Fibroblast of the aortic adventitia (primary cell): ENCODE measurements at places on chromosomes 2 and 18. TPM values are rescaled to one million over a fixed set of nuclear protein-coding genes. Genes with fewer than 3 reads are reported as not detected.
A peak's percentile ranks its signal among the peaks of the same experiment; 100 is the strongest.

DNA sequence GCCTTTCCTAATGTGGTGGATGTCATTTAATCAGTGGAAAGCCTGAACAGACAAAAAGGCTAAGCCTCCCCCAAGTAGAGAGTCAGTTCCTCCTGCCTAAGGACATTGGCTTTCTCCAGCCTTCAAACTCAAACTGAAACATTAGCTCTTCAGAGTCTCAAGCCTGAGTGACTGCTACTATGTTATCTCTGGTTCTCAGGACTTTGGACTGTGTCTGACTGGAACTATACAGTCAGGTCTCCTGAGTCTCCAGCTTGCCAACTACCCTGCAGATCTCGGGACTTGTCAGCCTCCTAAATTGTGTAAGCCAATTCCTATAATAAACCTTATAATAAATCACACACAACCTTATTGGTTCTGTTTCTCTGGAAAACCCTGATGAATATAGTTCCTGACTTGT is 12.6 kb downstream of the HYCC2 start:
- DNase-seq = no peak

AGXT gene
- total RNA-seq = not detected in 2 replicates

COL6A3 gene
- total RNA-seq = 1,372 and 1,478 TPM in 2 replicates

GRCh38 chr2:45438872-45439665 is 172.0 kb downstream of the SRBD1 start:
- DNase-seq = no peak

DNA sequence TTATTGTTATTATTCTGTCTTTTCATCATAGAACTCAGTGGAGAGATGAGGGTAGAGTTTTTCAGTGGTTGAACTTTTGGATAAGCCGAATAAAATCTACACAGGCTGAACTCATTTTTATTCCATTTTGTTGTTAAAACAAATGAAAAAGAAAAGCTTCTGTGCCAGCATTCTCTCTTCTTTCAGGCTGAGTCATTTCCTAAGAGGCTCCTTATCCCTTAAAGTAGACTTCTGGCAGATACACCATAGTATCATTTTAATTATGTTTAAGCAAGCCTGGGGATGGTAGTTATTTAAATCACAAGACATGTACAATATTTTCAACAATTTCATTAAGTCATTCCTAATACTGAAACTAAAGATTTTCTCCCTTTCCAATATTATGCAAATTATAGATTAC is 1364.0 kb upstream of the NRXN1 start:
- peak; percentile 31 for DNase-seq

- peak; percentile 23 for DNase-seq
Observed at GRCh38 chr18:23422751-23423418, 30.2 kb upstream of the RIOK3 start.

PRKAG3 gene
- 0.18 and 0.41 TPM in 2 replicates for total RNA-seq

- no peak for DNase-seq
Observed at GRCh38 chr18:57624988-57625387, 3.4 kb upstream of the NARS1 start.

CCDC141 gene
- 1.8 and 2.7 TPM in 2 replicates for total RNA-seq

CFAP221 gene
- not detected in 2 replicates for total RNA-seq

- no peak for DNase-seq
Observed at GRCh38 chr2:172288603-172289002, 138.8 kb upstream of the ITGA6 start.

KDM3A gene
- total RNA-seq = 28.9 and 52.5 TPM in 2 replicates

ADAM23 gene
- 1.9 and 7.8 TPM in 2 replicates for total RNA-seq

GRCh38 chr2:85303780-85304531 is 23.8 kb downstream of the TGOLN2 start:
- DNase-seq = no peak

GRCh38 chr2:1636791-1637415 is 107.4 kb downstream of the PXDN start:
- no peak for DNase-seq

DNA sequence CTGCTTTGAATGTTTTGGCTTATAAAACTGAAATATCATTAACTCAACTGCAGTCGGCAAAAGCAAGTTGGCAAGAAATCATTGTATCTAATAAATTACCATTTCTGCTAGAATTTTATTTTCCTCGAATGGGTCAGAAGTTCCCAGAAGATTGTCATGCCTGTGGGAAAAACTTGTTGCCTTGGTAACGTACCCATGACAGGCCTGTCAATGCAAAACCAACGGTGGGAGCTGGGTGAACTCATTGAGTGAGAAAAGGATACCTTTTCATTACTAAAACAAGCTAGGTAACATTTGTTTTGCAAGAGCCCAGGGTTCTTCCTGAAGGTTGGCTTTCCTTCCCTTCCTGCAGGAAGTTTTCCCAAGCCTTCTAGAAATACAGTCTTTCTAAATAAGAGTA is 9.5 kb downstream of the PLB1 start:
- no peak for DNase-seq

GRCh38 chr18:13611601-13612195 is 114.7 kb downstream of the FAM210A start:
- DNase-seq = peak; percentile 53

DNA sequence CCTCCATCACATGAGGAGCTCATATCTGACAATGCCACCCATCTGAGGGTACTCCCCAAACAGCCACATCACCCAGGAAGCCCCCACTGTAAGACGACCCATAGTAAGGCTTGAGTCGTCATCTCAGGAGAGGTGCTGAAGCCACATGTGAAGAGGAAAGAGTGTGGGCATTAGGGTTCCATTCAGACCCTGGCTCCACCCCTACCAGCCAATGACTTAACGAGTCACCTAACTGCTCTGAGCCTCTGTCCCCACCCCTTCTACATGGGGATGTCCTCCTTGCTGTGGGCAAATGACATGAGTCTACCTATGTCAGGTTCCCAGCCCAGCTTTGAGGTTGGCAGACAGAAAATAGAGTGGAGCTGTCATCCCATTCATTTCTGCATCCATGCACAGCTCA is 46.3 kb downstream of the C1QL2 start:
- no peak for DNase-seq
